A549 treated with AZD2906 at 1 μM for 4 hours (cell line): ENCODE measurements at places on chromosomes 7 and 10. TPM values are rescaled to one million over a fixed set of nuclear protein-coding genes. Genes with fewer than 3 reads are reported as not detected.

The EGR2 gene
- 0.22 to 0.32 TPM (median 0.29 TPM) in 5 replicates for total RNA-seq

The UTF1 gene
- not detected in 5 replicates for total RNA-seq

The SLC26A3 gene
- 0.02 to 0.05 TPM in 2 of 5 replicates, not detected in the others for total RNA-seq

The LARP4B gene
- 33.1 to 41.4 TPM (median 36.1 TPM) in 5 replicates for total RNA-seq

The ZP3 gene
- total RNA-seq = 16.1 to 21.6 TPM (median 19.7 TPM) in 5 replicates

The GCK gene
- total RNA-seq = 0.05 TPM in 1 of 5 replicates, not detected in the others

The MRPL43 gene
- 72.7 to 102 TPM (median 95.3 TPM) in 5 replicates for total RNA-seq

The ZSWIM8 gene
- total RNA-seq = 29.4 to 42.7 TPM (median 40.2 TPM) in 5 replicates

The PLEKHS1 gene
- total RNA-seq = 0.02 to 0.06 TPM (median 0.03 TPM) in 4 of 5 replicates, not detected in the other

The KEL gene
- 0.08 TPM in 1 of 5 replicates, not detected in the others for total RNA-seq

The HACD1 gene
- 32.5 to 57.4 TPM (median 57.0 TPM) in 5 replicates for total RNA-seq

The ZNF282 gene
- 21.7 to 26.7 TPM (median 24.9 TPM) in 5 replicates for total RNA-seq

The IL2RA gene
- not detected in 5 replicates for total RNA-seq

The NUTM2A gene
- total RNA-seq = 0.04 to 0.12 TPM (median 0.08 TPM) in 4 of 5 replicates, not detected in the other

The DDC gene
- total RNA-seq = 0.54 to 1.4 TPM (median 0.93 TPM) in 5 replicates

The FAM25G gene
- total RNA-seq = 0.73 to 1.2 TPM (median 0.90 TPM) in 4 of 5 replicates, not detected in the other

The FAS gene
- total RNA-seq = 28.6 to 38.2 TPM (median 30.3 TPM) in 5 replicates

The ZNF786 gene
- total RNA-seq = 6.1 to 6.6 TPM (median 6.3 TPM) in 5 replicates

The PDE1C gene
- 2.5 to 3.7 TPM (median 2.8 TPM) in 5 replicates for total RNA-seq

The PRPS1L1 gene
- not detected in 5 replicates for total RNA-seq

The SNX13 gene
- 13.1 to 22.1 TPM (median 15.0 TPM) in 5 replicates for total RNA-seq

The TMEM213 gene
- not detected in 5 replicates for total RNA-seq

The LOXL4 gene
- total RNA-seq = 1.4 to 1.6 TPM (median 1.5 TPM) in 5 replicates
